ENCODE measurements at places on chromosomes 12 and 14. TPM values are rescaled to one million over a fixed set of nuclear protein-coding genes. Genes with fewer than 3 reads are reported as not detected.

Gene HCAR2
- not detected for total RNA-seq

Gene CD4
- total RNA-seq = 8.3 TPM

Gene TBPL2
- not detected for total RNA-seq

Gene ADAM21
- 0.11 TPM for total RNA-seq

Gene DAO
- not detected for total RNA-seq

- H3K27me3 ChIP-seq = no peaks in the 10 kb centered on the region
- no peaks in the 10 kb centered on the region for H3K36me3 ChIP-seq
- H3K27ac ChIP-seq = no peak overlapping the region
- H3K4me3 ChIP-seq = no peak overlapping the region
- DNase-seq = no peak
- no peaks in the 10 kb centered on the region for H3K4me1 ChIP-seq
These were observed 294.3 kb downstream of the APAF1 start for GRCh38 chr12:98939350-98939749.

DNA sequence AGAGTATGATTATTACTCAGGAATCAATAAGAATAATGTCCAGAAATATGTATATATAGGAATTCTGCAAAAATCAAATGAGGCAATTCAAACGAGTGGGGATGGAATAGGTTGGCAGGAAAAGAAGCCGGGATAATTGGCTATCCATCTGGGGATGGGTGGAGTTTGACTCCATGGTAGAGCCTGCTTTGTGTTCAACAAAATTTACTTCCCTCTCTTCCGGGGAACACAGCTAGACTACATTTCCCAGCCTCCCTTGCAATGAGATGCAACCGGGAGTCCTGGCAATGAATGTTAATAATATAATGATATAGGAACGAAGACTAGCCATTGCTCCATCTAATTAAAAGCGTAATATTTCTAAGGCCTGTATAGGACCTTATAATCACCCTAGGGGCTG, 146.6 kb downstream of the EFCAB11 start:
- H3K27ac ChIP-seq = no peak overlapping the region
- no peak for DNase-seq
- H3K36me3 ChIP-seq = no peaks in the 10 kb centered on the region
- H3K4me3 ChIP-seq = no peak overlapping the region
- no peaks in the 10 kb centered on the region for H3K4me1 ChIP-seq

DNA sequence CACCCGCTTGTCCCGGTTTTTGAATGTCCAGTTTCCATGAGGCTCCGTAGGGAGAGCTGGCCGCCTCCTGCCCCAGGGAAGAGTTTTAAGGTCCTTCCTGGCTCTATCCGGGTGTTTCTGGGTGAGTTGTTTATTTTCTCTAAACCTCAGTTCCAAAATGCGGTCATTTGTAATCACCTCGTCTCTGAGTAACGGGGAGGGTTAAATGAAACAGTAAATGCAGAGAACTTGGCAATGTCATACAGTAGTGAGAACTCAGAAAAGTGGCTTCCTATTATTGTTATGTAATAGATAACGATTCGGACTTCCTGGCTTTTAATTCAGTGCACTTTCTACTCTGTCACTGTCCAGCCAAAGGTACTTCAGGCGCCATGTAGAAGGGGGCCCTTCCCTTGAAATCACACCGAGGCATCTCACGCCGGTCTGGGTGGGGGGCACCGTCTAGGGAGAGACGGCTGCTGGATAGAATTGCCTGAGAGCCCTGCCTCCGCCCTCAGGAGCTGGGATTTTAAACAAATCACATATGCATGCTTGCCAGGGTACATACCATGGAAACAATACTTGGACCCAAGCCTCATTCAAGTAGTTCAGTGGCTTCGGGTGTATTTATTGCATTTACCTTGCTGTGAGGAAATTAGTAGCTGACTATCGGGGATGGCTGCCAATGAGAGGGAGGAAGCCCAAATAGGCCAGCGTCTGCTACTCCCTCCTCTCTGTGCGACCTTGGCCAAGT, 26.4 kb downstream of the NOS1 start:
- peak overlapping the region; percentile 35 for H3K4me3 ChIP-seq
- H3K36me3 ChIP-seq = no peaks in the 10 kb centered on the region

DNA sequence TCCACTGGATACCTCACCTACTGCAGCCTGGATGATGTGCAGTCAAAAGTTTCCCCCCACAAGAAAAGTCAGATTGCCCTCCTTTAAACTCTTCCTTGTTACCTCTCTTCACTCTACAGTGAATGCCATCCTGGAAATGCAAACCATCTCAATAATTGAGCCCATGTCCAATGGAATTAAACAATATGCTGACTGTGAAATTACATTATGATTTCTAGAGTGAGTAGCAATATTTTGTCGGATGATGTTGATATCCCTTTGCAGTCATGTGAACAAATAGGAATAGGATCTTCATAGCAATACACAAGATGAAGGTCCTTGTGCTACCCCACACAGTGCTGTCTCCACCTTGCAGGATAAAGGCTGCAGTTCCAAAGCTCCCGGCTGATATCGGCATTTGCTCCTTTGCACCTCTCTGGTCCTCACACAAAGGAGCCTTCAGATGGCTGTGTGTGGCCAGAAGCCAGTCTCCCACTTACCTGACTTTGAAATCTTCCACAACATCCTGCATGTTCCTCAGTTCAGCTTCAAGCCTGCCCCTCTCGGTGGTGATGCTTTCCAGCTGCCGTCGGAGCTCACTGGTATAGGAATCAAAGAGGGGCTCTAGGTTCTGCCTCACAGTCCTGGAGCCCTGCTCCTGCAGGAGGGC, 1.5 kb downstream of the KRT75 start:
- no peak for DNase-seq
- no peaks in the 10 kb centered on the region for H3K27me3 ChIP-seq
- no peaks in the 10 kb centered on the region for H3K36me3 ChIP-seq
- H3K4me1 ChIP-seq = no peaks in the 10 kb centered on the region
- H3K27ac ChIP-seq = no peak overlapping the region

DNA sequence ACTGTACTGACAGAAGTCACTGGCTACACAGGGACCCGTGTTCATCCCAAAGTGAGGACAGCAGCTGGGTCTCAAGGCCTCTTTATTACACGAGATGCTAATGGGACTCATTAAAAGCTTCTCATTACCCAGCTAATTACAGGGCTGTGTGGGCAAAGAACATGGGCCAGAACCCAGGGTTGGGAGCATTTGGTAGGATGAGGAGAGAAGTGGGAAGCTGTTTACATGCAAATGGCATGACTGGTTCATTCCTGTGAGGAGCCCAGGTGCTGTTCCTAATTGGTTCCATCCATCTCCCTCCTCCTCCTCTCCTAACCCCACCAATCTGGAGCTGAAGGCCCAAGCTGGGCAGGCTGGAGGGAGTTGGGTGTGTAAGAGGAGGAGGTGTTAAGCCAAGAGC, 8.9 kb upstream of the TAC3 start:
- no peak for DNase-seq
- no peak overlapping the region for H3K4me3 ChIP-seq
- H3K27ac ChIP-seq = no peak overlapping the region
- no peaks in the 10 kb centered on the region for H3K36me3 ChIP-seq

- H3K27me3 ChIP-seq = no peaks in the 10 kb centered on the region
- DNase-seq = no peak
- no peaks in the 10 kb centered on the region for H3K36me3 ChIP-seq
- H3K27ac ChIP-seq = no peak overlapping the region
- no peak overlapping the region for H3K4me3 ChIP-seq
These were observed 175.3 kb downstream of the EMP1 start for GRCh38 chr12:13371797-13372196.

DNA sequence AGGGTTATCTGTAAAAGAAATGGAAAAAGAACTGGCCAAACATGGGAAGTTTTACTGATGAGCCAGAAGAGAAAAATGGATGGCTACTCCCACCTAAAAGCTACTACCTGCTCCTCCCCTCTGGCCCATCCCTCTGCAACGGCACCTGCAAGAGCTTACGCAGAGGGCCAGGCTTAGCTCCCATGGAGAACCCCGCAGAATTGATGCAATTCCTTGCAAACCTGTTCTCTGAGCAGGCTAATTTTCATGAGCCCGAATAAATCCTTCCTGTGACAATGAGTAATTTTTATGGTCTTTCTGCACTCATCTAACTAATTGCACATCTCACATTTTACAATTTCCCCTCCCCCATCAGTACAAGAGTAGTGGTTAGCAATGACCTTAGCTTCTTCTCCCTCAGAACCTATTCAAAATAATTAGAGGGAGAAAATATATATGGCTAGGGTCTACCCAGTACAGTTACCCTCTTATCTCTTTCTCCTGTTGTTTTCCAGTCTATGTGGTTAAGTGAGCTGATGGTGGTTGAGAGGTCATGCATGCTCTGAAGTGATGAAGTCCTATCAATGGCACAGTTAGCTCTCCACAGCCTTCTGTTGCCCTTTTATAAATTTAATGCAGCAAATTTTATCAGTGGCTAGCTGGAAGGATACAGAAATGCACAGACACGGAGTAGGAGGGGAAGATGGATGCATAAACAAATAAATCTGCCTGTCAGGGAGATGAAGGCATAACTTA, 67.7 kb upstream of the NTF3 start:
- H3K4me1 ChIP-seq = no peaks in the 10 kb centered on the region
- peak; percentile 55 for DNase-seq
- no peaks in the 10 kb centered on the region for H3K27me3 ChIP-seq
- H3K4me3 ChIP-seq = no peak overlapping the region
- H3K27ac ChIP-seq = no peak overlapping the region

DNA sequence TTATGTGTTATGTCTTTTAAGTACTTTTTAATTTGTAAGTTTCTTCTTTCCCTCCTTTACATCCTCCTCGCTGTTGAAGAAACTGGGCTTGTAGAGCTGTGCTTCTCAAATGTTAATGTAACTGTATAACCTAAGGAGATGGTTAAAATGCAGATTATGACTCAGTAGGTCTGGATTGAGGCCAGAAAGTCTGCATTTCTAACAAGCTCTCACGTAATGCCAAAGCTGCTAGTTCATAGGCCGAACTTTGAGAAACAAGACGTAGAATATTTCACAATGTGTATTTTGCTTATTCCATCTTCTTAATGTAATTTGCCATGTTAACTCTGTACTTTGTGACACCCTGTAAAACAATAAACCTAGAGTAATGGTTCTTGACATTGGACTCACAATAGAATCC, 193.3 kb upstream of the SYT1 start:
- no peak overlapping the region for H3K27ac ChIP-seq
- no peaks in the 10 kb centered on the region for H3K36me3 ChIP-seq
- H3K4me3 ChIP-seq = no peak overlapping the region
- H3K4me1 ChIP-seq = no peaks in the 10 kb centered on the region
- DNase-seq = no peak

DNA sequence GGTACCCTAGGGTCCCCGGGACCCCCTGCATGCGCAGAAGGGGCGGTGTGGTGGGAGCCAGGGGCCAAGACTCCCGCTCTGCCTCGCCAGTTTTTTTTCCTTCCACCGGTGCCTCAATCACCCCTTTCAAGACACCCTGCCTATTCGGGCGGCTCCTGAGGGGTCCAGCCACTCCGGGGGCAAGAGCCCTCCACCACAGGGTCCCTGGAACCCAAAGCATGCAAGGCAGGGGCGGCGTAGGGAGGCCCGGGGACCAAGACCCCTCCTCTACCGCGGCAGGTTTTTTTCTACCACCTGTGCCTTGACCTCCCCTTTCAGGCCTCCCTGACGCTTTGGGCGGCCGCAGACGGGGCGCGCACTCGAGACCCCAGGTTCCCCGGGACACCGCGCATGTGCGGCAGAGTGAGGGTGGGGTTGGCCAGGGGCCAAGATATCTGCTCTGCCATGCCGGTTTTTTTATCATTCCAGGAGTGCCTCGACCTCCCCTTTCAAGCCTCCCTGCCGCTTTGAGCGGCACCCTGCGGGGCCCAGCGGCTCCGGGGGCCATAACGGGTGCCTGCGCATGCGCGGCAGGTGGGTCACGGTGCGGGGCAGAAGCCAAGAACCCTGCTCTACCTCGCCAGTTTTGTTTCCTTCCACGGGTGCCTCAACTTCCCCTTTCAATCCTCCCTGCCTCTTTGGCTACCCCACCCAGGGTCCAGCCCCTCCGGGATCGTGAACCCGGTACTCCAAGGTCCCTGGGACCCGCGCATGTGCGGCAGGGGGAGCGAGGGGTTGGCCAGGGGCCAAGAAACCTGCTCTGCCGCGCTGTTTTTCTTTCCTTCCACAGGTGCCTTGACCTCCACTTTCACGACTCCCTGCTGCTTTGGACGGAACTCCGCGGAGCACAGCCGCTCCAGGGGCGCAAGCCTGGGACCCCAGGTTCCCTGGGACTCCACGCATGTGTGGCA, 328.1 kb downstream of the ALG10 start:
- no peak overlapping the region for H3K27ac ChIP-seq
- DNase-seq = no peak
- H3K36me3 ChIP-seq = no peaks in the 10 kb centered on the region
- no peaks in the 10 kb centered on the region for H3K4me1 ChIP-seq

DNA sequence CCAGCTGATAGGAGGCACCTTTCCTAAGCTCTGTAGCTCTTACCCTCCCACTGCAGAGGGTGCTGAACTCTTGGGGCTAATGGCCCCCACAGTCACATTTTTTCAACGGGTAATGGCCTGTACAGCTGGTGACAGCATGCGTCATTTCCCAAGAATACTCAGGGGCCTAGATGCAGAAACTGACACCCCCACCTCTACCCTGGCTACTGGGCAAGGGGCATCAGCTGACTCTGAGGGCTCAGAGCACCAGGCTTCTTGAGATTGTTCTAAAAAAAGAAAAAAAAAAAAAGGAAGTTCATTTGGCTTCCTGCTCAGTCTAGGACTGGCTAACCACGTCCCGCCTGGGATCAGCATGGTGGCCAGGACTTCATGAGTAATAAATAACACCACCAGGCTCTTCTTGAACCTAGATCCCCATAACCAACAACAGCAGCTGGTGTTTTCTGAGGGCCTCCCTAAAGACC, 35.2 kb downstream of the ZFP36L1 start:
- H3K36me3 ChIP-seq = no peaks in the 10 kb centered on the region
- no peak for DNase-seq
- no peak overlapping the region for H3K4me3 ChIP-seq

DNA sequence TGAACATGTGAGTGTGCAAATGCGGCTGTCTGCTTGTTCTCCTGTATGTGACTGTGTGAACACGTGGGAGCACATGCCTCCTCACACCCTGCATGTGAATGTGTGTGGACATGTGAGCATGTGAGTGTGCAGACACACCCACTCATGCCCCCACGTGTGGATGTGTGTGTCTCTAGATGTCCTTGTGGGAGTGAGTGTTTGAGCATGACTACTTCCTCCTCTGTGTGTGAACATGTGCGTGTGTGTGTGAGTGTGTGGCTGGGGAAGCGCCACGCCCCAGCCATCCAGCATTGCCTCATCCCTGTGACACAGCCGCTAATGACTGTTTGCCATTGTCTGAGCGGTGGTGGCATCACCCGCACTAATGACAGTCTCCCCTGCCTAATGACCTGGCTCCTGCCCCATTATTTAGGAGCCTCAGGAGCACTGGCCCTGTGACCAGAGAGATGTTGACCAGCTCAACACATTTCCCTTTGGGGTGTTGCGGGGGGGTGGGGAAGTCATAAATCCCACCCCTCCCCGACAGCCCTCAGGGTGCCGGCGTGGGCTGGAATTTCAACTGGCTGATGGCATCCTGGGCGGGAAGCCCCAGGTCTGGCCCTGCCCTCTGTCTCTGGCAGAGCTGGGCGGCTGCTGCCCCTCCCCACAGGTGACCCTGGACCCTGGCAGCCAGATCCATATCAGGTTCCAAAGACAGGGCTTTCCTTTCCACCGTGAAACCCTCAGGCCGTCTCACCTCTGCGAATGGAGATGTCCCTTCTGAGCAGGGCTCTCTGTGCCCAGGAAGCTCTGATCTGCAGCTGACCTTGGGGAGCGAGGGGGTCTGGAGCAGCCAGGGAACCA, 11.5 kb upstream of the KRT80 start:
- peaks cover 30% of the 10 kb centered on the region for H3K4me1 ChIP-seq
- DNase-seq = no peak
- no peak overlapping the region for H3K27ac ChIP-seq
- H3K36me3 ChIP-seq = no peaks in the 10 kb centered on the region

- no peaks in the 10 kb centered on the region for H3K36me3 ChIP-seq
- no peak overlapping the region for H3K27ac ChIP-seq
- no peaks in the 10 kb centered on the region for H3K4me1 ChIP-seq
- peaks cover 22% of the 10 kb centered on the region for H3K27me3 ChIP-seq
- no peak overlapping the region for H3K4me3 ChIP-seq
These were observed 119.6 kb downstream of the SLC8A3 start for GRCh38 chr14:70069186-70069585.
